Calu3 (cell line): ENCODE measurements at places on chromosomes 13 and 19.
A peak's percentile ranks its signal among the peaks of the same experiment; 100 is the strongest.

- DNase-seq: no peak
Observed at GRCh38 chr19:31275068-31275334, 74.2 kb downstream of the TSHZ3 start.

- no peak for DNase-seq
Observed at GRCh38 chr13:108925070-108925469, 295.7 kb downstream of the MYO16 start.

GRCh38 chr19:5826531-5827341, 12.8 kb downstream of the FUT6 start:
- peak; percentile 58 for DNase-seq

DNA sequence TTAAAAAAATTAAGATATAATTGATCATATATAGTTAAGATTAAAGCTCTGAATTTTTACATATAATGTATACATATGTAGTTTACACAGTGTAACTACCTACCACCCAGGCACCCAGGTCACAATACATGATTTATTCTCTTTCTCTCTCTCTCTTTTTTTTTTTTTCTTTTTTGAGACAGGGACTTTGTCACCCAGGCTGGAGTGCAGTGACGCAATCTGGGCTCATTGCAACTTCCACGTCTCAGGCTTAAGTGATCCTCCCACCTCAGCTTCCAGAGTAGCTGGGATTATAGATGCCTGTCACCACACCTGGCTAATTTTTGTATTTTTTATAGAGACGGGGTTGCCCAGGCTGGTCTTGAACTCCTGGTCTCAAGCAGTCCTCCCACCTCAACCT, 18.8 kb upstream of the CLASRP start:
- DNase-seq: no peak

- DNase-seq: no peak
Observed at GRCh38 chr13:31629085-31629780, 110.1 kb upstream of the RXFP2 start.

- no peak for DNase-seq
Observed at GRCh38 chr13:96860882-96861281, 133.4 kb downstream of the OXGR1 start.

DNA sequence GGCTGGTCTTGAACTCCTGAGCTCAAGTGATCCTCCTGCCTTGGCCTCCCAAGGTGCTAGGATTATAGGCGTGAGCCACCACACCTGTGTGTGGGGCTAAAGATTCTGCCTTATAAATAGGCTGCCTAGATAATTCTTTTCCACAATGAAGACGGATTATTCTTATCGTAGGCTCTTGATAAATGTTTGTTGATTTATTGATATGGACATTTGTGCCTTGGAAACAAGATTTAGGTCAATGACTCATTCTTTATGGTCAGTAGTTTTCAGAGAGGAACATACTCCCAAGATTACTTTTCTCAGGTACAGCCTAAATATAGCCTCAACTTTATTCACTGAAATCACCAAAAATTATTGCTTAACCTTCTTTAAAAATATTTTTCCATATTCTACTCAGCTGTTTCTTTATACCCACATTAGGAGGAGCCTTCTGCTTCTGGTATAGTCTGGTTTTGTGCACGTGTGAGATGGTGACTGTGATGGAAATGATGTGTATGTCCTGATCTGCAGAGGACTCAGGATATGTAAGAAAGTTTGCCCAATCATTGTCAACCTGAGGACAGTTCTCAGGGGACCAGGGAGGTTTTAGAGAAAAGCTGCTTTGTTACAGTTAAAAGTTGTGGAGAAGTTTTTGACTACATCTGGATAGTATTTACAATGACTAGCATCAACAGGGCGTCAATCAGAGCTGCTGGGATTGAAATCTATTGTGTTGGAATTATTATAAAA, 208.9 kb downstream of the DNAJC15 start:
- DNase-seq: no peak

DNA sequence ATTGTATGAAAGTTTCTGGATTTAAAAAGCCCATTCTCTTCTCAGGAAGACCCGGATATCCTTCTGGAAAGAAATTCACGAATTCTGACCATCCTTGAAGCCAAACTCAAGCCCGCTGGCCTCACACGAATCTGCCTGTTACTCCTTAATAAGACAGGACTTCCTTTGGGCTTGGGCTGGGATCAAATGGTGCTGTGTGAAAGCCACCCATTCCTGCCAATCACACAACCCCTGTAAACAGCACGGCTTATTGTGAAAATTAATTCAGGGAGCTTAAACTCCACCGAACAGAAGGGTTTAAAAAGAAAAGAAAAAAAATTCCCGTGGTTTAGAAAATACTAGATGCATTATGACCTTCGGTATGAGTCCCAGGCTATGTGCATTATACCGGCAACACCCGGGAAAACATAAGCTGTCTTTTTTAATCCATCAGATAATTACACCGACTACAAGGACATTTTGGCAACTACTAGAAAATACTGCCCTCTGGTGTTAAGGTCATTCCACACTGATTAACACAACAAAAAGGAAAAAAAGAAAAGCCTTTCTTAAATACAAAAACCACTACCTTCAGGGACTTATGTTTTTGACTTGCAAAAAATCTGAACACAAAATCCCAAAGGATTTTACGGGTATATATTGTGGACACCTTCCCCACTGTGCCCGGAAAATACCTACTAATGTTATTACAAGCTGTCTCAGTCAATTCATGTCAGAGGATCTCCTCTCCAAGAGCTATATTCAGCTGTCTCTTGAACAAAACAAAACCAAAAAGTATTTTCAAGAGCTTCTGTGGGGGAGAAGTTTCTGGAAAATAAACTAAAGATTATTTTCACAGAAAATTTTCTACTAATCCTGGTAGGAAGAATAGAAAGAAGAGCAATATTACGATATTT, 76.0 kb upstream of the LSM14A start:
- peak; percentile 20 for DNase-seq

DNA sequence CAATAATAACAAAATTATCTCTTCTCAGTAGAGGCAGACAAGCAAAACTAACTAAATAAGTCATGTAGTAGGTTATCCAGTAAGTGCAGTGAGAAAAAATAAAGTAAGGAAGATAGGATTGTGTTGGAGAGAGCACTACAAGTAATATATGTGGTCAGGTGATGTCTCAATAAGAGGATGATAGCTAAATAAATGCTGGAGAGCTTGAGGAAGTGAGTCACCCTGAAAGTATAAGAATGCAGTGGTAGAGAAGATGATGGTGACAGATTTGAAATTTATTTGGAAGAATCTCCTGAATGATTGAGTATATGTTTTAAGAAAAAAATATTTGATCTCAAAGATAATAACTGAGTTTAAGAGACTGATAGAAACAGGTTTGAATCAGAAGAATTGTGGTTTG, 152.2 kb upstream of the PRR20A start:
- DNase-seq: no peak

GRCh38 chr19:47699360-47699917, 13.8 kb upstream of the EHD2 start:
- DNase-seq: peak; percentile 78

DNA sequence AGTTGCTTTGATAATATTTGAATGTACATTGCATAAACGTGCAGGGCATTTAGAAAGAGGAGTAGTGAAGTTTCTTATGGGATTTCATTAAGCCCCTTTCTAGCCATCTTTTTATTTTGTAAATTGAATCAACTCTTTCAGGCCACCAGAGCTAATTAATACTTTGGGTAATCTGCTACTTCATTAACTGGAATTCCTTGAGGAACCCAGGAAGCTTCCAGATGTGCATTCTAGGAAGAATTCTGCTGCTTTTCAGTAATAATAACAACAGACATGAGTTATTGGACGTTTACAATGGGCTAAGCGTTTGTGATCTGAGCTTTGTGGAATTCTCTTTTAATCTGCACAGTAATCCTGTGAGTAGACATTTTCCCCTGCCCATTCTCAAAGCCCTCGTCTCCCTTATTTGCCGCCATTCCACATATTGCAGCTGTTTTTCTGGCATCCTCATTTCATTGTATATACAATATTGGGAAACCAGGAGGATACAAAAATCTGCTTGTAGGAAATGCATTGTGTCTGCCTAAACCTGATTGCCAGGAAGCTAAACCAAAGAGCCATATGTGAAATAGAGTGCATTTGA, 103.9 kb downstream of the HS6ST3 start:
- DNase-seq: no peak

DNA sequence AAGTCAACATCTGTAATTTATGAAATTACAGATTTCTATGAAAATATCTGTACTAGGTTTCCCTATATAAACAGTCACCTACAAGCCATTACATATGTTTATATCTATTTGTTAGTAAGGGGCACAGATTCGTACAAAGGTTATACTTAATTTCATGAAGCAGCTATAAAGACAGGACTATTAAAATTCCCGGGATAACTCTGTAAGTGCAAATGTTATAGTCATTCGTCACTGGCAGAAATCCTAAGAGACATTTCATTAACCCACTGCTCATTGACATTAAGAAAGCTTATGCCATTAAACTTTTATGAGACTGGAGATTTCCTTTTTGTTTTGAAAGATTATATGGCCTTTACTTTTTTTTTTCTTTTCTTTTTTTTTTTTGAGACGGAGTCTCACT, 122.9 kb downstream of the MYO16 start:
- no peak for DNase-seq

DNA sequence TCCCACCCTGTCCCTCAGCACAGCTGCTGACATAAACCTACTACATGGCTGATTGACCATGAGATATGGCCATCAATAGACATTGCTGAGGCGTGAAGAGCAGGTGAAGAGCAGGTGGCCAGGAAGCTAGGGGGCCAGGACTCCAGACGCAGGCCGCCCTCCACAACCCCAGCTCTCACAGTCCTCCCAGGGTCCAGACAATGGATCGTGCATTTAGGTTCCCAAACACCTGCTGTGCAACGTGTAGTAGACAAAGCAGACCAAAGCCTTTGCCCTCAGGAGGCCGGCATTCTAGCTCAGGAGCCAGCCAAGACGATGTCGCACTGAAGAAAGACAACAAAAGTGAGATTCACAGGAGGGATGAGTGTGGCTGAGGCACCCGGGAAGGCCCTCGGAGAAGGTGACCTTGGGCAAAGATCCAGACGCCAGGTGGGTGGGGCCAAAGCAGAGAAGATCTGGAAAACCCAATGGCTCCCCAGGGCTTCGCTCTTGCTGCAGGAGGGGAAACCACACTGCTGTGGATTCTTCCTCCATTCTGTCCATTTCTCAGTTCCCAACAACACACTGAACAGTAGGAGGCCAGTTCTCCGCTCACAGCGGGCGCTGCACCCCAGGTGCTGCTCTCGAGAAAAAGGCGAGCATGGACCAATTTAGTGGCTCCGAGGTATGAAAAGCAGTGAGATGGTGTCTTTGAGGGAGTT, 1.4 kb downstream of the FFAR1 start:
- no peak for DNase-seq

DNA sequence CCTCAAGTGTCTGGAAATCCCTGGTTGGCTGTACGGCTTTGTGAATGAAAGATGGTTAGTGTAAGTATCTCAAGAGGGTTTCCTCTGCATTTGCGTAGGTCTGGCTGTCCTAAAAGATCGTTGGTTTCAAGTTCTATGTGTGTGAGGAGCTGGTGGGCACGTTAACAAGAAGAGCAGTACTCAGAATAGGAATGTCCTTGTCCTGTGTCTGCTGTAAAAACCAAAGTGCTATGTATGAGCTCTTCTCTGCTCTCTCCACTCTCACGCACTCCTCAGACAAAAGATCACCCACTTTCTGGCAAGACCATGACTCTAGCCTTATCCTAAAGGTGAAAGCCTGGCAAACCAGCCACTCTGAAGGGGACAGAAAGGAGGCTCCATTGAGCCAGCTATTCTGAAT, 39.1 kb downstream of the USP12 start:
- DNase-seq: no peak

DNA sequence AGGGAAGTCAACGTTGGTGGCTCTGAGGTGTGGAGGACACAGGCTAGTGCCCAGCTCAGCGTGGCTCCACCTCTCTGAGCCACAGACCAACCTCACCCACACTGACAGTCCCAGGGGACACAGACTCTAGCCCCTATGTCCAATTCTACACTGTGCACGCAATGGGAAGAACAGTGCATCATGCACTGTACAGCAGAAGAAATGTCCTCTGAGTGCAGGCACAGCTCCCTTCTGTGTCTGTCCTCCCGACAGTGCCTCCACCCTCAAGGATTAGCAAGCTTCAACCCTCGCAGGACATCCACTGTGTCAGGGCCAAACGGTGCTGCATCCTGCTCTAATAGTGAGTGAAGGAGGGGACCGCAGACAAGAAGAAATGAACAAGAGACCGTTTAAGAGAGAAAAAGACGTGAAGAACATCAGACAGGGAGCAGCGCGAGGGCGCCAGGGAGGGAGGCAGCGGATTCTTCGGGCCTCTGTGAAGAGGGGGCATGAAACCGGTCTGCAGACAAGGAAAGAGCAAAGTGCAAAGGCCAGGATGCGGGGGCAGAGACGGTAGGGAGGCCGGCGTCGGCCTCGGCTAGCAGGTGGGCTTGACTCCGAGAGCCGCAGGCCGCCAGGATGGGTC, 681 bp downstream of the ZNF837 start:
- no peak for DNase-seq

DNA sequence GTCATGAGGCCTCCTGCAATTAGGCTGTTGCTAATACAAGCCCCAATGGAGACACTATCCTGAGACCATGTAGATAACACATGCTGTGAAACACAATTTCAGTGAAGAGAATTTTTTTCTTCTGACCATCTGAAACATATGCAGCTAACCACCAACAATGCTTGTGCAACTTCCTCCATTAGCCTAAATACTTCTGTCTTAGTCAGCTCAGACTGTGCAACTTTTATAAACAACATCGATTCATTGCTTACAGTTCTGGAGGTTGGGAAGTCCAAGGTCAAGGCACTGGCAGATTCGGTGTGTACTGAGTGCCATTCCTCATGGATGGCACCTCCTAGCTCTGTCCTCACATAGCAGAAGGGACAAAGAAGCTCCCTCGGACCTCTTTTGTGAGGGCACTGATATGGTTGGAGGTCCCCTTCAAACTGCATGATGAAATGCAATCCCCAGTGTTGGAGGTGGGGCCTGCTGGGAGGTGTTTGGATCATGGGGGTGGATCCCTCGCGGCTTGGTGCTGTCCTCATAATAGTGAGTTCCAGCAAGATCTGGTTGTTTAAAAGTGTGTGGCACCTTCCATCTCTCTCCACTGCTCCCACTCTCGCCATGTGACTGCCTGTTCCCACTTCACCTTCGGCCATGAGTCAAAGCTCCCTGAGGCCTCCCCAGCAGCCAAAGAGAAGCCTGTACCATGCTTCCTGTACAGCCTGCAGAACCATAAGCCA, 27.7 kb downstream of the STK24 start:
- no peak for DNase-seq

- no peak for DNase-seq
Observed at GRCh38 chr13:75415694-75416093, 66.3 kb downstream of the TBC1D4 start.

- DNase-seq: no peak
Observed at GRCh38 chr13:84536906-84537305, 654.6 kb upstream of the SLITRK1 start.

GRCh38 chr19:55153652-55154264, 3.8 kb downstream of the TNNI3 start:
- DNase-seq: no peak

DNA sequence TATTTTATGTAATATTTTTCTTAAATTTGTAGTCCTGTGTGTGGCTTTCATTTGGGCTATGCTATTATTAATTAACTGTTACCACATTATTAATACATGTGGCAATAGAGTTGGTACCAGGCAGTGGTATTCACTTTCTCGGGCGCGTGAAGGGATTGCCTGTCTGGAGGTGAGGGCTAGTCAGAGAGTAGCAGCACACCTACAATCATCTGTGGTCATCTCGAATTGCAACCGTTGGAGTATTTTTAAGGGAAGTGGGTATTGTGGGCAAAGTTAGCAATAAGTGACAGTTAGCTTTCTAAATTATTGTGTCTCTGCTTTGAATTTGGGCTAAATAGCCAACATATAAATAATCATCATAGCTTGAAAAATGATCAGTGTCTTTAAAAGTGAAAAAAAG, 20.0 kb upstream of the GPR18 start:
- DNase-seq: no peak

GRCh38 chr13:34352958-34353357, 535.0 kb downstream of the RFC3 start:
- DNase-seq: no peak
